ENCODE measurements at places on chromosomes 11 and 22.

DNA sequence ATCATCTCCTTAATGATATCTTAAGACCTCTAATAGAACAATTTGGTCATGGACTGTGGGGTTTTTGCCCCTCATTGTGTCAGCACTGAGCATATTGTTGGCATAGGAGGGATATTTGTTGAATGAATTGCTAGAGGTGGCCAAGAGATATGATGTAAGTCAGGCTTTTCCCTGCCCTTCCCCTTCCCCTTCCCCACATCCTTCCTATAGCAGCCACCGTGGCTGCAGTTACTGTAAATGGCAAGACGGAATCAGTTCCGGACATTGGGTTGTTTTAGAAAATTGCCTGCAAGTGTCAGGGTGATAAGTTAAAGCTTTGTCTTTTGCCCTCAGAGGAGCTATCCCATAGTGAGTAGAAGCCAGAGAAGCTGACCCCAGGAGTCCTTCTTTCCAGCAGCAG, 23.0 kb downstream of the LIMK2 start:
- no peak for DNase-seq

GRCh38 chr22:29342577-29343312, 27.2 kb upstream of the RASL10A start:
- DNase-seq: no peak

- DNase-seq: no peak
These were observed 48.8 kb downstream of the NAT10 start for GRCh38 chr11:34154059-34154875.

DNA sequence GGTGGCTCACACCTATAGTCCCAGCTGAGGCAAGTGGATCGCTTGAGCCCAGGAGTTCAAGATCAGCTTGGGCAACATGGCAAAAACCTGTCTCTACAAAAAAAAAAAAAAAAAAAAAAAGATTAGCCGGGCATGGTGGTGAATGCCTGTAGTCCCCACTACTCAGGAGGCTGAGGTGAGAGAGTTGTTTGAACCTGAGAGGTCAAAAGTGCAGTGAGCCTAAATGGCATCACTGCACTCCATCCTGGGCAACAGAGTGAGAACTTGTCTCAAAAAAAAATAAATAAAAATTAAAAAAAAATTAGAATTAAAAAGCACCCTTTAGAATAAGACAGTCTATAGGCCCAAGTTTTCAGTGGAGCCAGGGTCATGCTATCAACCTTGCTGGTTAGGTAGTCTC, 95.5 kb downstream of the PDHX start:
- no peak for DNase-seq

GRCh38 chr11:60095477-60096120, 7.1 kb downstream of the MS4A2 start:
- no peak for DNase-seq

DNA sequence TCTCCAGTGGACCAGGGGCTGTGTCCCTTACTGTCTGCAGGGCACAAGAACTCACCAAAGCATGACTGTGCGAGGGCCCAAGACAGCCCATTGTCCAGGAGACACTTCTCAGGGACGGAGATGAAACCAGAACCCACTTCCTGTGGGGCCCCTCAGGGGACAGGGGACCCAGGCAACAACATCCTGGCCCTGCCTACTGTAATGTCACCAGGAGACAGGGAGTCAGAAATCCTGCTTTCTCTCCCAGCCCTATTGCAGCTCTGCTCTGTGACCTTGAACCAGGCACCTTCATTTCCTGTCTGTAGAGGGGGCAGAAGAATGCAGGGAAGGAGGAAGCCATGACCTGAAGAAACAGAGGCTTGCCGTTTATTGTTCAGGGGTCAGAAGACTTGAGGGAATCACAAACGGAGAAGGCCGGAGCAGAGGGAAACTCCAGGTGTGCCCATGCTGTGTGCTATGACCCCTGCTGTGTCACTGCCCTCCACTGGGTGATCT, 98.0 kb downstream of the NAT10 start:
- no peak for DNase-seq

DNA sequence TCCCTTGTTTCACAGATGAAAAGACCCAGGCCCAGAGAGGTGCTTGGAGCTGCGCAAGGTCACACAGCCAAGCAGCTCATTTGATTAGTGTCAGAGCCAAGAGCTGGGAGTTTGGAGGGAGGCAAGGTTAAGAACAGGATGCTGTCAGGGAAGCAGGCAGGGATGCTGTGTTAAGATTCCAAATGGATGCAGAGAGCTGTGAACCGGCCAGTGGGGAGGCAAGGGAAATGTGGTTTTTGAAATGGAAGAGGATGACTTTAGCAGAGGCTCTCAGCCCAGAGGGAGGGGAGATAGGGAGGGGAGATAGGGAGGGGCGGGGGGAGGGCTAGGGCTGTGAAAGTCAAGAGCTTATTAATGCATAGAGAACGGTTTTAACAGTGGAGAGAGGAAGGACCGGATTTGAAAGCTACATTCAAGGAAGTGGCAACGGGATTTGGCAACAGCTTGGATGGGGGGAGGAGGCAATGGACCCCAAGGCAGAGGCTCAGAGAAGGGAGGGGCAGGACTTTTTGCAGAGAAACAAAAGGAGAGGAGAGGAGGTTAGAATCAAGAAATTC, 13.0 kb downstream of the RTN4RL2 start:
- no peak for DNase-seq

- no peak for DNase-seq
These were observed 3.0 kb downstream of the KCNJ11 start for GRCh38 chr11:17385492-17385891.

- no peak for DNase-seq
These were observed 5.2 kb upstream of the SLC43A3 start for GRCh38 chr11:57432149-57432561.

DNA sequence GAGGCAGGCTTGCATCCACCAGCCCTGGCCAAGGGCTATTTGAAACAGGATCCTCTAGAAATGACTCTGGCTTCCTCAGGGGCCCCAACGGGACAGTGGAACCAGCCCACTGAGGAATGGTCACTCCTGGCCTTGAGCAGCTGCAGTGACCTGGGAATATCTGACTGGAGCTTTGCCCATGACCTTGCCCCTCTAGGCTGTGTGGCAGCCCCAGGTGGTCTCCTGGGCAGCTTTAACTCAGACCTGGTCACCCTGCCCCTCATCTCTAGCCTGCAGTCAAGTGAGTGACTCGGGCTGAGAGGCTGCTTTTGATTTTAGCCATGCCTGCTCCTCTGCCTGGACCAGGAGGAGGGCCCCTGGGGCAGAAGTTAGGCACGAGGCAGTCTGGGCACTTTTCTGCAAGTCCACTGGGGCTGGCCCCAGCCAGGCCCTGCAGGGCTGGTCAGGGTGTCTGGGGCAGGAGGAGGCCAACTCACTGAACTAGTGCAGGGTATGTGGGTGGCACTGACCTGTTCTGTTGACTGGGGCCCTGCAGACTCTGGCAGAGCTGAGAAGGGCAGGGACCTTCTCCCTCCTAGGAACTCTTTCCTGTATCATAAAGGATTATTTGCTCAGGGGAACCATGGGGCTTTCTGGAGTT, 13.3 kb downstream of the IL10RA start:
- DNase-seq: no peak

DNA sequence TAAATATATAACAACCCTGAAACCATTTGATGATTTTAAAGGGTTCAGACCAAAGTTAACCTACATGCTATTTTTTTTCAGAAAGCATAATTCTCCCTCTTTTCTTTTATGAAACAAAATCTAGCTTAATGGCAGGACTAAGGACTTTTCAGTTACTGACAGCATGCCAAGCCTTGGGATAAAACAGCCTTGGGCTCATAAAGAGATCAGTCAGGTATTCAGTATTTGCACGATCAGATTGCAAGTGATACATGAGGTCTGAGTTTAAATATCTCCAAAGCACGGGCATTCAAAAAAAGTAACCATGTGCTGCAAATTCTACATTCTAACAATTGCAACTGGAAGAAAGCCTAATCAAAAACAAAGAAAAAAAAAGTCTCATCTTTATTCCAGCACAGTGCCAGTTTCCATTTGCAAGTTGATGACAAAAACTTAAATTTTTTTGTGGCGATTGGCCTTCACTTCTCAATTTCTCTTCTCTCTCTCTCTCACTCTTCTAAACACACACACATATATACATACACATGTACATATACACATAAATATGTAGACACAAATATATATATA, 60.1 kb downstream of the CTSC start:
- DNase-seq: no peak

All from occipital lobe (tissue), 3 donors.